ENCODE measurements at places on chromosomes 3 and 15.
A peak's percentile ranks its signal among the peaks of the same experiment; 100 is the strongest.

GRCh38 chr3:115960799-115961198 lies 337.5 kb downstream of the GAP43 start:
- DNase-seq: no peak

DNA sequence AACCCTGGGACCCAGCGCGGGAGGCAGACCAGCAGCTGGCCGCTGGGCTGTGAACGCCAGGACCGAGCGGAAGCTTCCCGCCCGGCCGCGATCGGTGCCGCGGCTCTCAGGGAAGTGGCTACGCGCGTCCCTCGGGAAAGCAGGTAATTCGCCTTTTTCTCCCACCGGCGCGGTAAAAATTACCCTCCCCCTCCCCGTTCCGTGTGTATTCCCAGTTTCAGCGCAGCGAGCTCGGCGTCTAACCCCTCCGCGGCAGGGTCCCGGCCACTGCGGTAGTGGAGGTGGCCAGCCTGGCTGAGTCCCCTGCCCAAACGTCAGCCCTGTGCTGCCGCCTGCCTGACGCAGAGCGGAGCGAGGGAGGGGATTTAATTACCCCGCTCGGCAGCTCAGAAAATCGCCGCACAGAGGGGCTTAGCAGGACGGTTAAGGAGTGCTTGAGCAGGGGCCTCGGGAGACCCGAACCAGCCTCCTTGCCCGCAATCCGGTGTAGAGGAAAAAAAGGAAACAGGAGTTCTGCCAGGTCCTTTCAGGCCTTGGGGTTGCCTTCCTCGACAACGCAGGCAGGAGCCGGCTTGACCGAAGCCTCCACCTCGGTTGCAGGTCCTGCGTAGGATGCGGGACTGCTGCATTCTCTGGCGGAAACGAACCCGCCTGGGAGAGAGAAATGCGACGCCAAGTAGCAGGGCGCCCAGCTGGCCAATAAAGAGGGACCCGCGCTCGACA lies 2.9 kb downstream of the GATA2 start:
- DNase-seq: no peak

DNA sequence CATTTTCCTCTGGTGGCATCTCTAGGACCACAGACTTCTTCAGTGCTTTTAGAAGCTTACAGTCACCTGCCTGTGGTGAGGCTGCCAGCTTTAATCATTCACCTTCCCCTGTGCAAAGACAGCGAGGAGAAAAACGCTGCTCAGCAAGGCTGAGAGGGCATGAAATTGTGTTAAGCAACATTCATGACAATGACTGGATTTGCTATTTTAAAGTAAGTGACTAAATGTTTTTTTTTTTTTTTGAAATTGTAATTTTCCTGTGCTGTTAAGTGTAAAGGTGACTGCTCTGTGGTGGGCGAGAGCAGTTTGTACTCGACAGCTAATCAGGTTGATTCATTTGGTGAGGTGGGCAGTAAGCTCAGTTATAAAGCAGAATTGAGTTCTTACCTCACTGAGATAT lies 240.4 kb downstream of the NSUN3 start:
- no peak for DNase-seq

DNA sequence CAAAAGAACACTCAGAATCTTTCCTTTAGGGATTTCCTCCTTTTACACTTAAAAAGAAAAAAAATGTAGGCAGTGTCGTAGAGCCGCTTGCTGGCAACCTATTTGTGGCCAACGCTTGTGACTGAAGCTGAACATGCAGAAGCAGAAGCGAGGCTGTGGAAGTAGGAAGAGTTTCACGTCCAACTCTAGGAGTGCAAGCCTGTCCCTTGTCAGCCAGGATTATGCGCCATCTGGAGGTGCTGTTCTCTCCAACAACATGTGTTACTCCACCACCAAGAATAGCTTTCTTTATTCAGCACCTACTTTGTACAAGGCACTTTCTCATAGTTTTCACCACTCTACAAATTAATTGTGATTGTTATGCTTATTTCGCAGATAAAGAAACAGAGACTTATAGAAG lies 223.2 kb upstream of the LMCD1 start:
- DNase-seq: no peak

GRCh38 chr3:62496503-62496902 lies 123.2 kb upstream of the FEZF2 start:
- no peak for DNase-seq

DNA sequence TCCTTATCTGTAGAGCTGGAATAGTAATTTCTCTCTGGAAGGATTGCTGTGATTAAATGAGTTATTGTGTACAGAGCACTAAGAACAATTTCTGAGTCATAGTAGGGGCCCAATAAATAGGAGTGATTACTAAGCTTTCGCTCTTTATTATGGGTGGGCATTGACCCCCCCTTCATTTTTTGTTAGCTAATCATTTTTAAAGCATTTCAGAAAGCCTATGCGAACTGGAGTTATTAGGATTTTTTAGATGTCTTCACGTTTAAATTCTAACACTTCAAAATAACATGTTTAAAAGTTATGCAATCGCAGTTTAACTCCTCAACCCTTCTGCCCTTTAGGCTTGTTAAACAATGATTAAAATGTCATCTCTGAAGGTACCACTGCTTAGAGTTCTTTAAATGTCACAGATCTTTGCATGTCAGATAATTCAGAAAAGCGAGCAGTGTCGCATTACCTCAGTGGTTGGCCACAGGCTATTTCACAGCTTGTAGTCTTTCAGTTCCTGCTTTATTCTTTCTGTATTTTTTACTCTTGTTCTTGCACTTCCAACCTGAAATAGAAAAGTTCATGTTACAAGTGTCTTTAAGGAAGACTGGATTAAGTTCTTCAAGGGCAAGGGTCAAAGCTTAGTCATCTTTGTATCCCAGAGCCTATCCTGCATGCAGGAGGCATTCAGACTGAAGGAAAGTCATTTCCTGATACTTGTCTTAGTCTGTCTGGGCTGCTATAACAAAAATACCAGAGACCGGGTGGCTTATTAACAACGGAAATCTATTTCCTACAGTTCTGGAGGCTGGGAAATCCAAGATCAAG lies 102.9 kb downstream of the FNDC3B start:
- DNase-seq: no peak

DNA sequence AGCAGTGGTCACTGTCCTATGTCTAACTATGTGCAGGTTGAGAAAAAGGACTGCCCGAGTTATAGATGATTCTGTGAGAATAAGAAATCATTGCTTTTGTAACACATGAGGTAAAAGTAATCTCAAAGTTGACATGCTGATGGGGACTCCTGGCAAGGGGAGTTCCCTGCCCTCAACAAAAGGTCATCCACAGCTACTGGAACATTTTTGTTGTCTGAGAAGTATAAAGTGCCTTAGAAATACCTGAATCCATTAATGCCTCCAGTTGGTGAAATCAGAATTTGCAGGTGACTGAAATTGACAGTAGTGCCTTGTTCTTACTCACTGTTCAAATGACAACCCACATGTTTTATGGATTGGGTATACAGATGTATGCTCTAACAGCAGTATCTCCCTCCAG lies 43.7 kb upstream of the RBM5 start:
- DNase-seq: no peak

DNA sequence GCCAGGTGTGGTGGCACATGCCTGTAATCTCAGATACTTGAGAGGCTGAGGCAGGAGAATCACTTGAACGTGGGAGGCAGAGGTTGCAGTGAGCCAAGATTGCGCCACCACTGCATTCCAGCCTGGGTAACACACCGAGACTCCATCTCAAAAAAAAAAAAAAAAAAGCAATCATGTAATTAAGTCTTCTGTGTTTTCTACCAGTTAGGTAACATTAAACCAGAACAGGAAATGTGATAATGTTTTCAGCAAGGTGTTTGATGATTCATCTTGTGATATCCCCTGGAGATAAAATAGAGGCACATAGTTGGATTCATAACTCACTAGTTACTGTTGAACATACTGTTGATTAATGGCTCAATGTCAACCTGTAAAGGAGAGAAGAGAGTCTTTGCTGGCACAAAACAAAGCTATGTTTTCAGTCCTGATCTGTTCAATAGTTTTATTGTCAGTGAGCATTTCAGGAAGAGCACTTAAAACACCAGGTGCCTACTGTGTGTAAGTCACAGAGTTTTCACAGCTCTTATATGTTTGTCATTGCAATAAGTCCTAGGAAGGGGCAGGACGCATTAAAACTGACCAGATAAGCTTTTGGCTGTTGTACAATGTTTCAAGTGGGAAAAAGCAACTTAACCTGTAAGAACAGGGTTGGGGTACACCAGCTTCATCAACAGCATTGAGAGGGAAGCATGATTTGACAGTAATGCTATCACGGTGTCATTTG lies 19.5 kb downstream of the DNAJB11 start:
- no peak for DNase-seq

DNA sequence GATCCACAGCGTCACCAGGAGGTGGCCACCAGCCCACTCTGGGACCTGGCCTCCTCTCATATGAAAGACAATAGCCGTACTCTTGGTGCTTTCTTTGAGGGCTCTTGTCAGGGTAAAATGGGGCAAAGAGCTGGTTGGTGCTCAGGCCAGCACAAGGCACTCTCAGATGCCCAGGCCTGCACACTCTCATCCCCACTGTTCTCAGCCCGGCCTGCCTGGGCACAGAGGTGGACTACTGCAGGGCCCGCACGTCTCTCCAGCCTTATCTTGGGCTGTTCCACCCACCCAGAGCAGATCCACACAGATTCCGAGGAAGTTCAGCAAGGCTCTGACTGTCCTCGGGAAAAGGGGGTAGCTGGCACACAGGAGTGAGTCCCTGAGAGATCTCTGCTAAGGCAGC lies 122.8 kb upstream of the PRR20G start:
- no peak for DNase-seq

DNA sequence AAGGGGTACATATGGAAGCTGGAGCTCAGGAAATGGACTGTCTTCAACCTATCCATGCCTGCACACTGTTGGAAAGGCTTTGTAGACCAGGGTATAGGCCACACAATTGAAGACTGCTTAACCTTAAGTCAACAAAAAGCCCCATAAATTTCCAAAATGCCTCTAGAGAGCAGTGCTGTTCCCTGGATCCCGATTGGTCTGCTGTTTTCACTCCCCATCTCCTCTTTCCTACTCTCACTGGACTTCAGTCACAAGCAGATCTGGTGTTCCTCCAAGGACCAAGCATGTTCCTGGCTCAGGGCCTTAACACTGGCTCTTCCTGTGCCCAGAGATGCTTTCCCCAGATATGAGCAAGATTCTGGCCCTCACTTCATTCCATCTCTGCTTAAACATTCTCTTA lies 22.8 kb upstream of the LRRC34 start:
- no peak for DNase-seq

DNA sequence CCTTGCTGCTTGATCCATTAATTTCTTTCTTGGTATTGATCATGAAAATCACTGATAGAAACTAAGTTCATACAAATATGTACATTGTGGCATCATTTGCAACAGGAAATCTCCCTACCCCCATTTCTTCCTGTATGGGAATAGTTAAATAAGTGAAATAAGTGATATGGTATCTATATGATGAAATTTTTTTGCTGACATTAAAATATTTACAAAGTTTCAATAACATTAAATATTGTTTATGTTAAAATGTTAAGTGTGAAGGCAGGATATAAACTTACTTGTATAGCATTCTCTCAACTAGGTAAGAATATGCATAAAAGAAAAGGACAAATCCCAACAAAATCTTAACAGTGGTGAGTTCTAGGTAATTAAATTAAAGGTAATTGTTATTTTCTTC lies 60.1 kb upstream of the ETV5 start:
- DNase-seq: no peak

GRCh38 chr3:30527720-30528119 lies 78.7 kb upstream of the TGFBR2 start:
- no peak for DNase-seq

DNA sequence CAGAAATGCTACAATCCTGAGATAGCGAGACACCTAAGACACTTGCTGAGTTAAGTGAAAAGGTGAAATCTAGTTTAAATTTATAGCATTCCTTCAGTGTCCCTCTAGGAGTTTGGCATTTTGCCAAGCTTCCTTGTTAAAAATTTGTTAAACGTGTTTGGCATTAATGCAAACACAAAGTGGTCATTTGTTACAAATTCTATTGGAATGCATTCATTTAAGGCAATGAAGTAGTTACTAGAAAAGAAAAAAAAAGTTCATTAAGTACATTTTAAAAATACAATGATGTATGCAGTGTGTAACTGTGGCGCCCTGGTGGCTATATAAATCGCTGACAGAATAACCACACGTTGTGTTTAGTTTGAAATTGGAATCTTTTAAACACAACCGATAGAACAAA lies 31.3 kb upstream of the WNT5A start:
- DNase-seq: no peak

DNA sequence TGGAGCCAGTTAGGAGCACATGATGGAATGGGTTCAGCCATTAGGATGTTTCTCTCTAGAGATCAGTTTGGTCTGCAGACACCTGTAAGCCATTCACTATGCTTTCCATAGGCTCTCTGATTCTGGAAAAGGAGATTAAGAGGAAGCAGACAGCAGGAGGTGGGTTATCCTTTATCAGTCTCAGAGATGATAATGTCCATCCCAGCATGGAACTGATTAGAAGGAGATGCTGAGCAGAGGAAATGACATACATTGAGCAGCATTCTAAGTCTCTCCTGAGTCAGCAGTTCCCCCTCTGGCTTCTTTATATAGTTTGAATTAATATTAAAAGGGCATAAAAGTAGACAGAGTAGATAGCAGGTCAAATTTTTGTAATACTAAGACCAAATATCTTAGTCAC lies 591.1 kb downstream of the GBE1 start:
- no peak for DNase-seq

- DNase-seq: no peak
Measured at GRCh38 chr15:94252906-94253491, 21.6 kb downstream of the MCTP2 start.

- DNase-seq: peak; percentile 56
Measured at GRCh38 chr15:78979456-78980320, 34.8 kb upstream of the CTSH start.

DNA sequence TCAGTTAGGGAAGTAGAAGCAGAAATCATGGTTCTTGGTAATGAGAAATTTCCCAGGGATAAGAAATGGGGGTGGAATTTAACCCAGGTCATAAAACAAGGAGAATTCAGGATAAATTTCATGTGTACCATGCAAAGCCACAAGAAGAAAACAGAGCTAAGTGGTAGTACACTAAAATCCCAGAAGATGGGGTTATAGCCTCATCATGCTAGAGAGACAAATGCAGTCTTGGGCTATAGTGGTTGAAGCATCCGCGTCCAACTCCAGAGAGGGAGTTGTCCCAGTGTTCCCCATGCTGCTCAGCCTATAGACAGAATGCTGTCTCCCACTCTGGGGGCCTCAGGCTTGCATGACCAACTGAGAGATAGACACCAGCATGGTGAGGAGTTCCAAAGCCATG lies 36.2 kb upstream of the CLRN1 start:
- DNase-seq: no peak

GRCh38 chr3:138450704-138451424 lies 16.4 kb downstream of the ESYT3 start:
- DNase-seq: no peak

GRCh38 chr3:61080737-61081445 lies 170.4 kb downstream of the FHIT start:
- no peak for DNase-seq

DNA sequence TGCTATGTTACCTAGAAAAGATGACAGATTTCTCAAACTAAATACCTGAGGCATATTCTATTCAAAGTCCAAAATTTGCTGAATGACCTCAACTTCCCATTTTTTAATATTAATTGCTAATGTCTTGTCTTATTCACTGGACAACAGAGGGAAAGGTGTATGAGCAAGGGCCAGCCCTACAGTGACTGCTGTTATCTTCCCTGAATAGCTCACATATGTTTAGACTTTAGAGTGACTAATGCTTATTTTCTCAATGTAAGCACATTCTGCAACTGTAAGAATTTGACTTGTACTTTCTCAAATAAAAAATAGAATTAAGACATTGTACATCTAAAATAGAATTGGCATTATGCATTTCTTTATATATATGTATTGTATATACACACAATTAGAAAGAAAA lies 26.5 kb upstream of the AADACL2 start:
- DNase-seq: no peak

GRCh38 chr3:186290796-186291195 lies 71.2 kb downstream of the DGKG start:
- no peak for DNase-seq
